ENCODE measurements at places on chromosomes 6 and 20. TPM values are rescaled to one million over a fixed set of nuclear protein-coding genes. Genes with fewer than 3 reads are reported as not detected.
A peak's percentile ranks its signal among the peaks of the same experiment; 100 is the strongest.

Gene PROKR2
- total RNA-seq, result not detected

GRCh38 chr20:25033265-25033923 lies 24.5 kb downstream of the ACSS1 start:
- no peaks in the 10 kb centered on the region for H3K36me3 ChIP-seq
- no peaks in the 10 kb centered on the region for H3K27me3 ChIP-seq
- peak overlapping the region; percentile 73 for H3K27ac ChIP-seq
- peaks cover 18% of the 10 kb centered on the region for H3K4me1 ChIP-seq
- DNase-seq, result no peak

DNA sequence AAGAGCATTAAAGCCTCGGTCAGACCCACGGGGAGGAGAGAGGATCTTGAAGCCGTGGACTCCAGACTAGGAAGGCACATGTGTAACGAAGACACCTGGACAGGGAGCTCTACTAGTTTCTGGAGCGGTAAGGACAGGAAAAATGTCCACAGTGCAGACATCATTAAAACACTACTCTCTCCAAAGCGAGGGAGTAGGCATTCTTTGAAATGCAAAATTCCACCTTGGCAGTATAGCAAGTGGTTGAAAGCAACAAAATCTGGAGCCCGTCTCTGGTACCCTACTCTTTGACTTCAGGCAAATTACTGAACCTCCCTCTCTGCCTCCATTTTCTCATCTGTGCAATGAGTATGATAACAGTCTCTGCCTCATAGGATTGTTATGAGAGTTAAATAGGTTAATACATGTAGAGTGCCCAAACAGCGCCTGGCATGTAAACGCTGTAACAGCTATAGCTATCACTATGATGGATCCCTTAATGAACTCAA lies 408 bp upstream of the CRIP3 start:
- H3K4me1 ChIP-seq, result peaks cover 10% of the 10 kb centered on the region
- no peak for DNase-seq
- H3K27ac ChIP-seq, result no peak overlapping the region
- H3K27me3 ChIP-seq, result no peaks in the 10 kb centered on the region
- H3K4me3 ChIP-seq, result peak overlapping the region; percentile 41

DNA sequence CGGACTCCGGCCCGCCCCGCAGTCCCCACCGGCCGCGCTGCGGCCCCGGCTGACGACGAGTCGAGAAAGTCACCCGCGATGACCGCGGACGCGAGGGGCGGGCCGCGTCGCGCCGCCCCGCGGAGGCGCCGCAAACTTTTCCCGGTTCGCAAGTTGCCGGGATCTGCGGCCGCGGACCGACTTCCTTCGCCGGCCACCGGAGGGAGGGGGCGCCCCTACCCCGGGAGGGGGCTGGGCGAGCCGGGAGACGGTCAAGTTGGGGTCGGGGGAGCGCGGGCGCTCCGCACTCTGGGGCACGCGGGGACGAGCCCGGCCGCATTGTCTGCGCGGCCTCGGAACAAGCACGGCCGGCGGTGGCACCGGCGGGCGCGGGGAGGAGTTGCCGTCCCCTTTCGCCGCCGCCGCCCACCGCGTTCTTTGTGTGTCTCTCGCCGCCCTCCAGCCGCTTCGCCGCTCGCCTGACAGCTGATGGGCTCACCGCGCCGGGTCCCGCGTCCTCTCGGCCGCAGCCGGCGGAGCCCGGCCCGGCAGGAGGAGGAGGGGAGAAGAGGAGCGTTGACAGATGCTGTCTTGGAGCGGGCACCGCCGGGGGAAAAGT lies 131.6 kb downstream of the OGFRL1 start:
- H3K27ac ChIP-seq, result peak overlapping the region; percentile 91
- no peaks in the 10 kb centered on the region for H3K4me1 ChIP-seq
- H3K27me3 ChIP-seq, result no peaks in the 10 kb centered on the region
- H3K4me3 ChIP-seq, result peak overlapping the region; percentile 61

Data from Peyer's patch (tissue), 4 donors.